Fibroblast of skin of left biceps (primary cell): ENCODE measurements at places on chromosomes 4 and X.

- peak; percentile 37 for DNase-seq
These were observed 63.2 kb downstream of the QDPR start for GRCh38 chr4:17448689-17449088.

DNA sequence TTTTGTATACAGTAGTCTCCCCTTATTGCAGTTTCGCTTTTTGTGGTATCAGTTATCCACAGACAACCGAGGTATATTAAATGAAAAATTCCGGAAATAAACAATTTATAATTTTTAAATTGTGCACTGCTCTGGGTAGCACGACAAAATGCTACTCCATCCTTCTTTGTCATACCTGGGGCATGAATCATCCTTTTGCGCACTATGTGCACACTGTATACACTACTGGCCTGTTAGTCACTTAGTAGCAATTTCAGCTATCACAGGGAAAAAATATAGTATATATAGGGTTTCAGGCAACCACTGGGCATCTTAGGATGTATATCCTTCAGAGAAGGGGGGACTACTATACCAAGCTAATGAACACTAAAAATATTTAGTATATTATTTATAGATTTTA is 198.8 kb upstream of the FAT4 start:
- peak; percentile 9 for DNase-seq

DNA sequence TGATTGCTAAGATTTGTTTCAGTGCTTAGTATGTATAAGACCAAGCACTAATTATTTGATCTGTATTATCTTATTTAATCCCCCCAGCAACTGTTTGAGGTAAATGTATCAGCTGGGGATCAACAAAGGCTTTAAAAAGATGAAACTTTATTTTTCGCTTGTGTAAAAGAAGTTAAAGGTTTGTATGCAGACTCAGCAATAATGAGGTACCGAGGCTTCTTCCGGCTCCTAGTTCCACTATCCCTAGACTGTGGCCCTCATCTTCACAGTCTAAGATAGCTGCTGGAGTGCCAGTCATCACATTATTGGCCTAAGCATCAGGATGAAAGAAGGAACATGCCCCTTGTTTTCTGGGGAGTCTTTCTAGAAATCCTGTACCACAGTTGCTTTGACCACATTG is 105.6 kb upstream of the SCML1 start:
- no peak for DNase-seq

- no peak for DNase-seq
These were observed 58.2 kb upstream of the WDFY3 start for GRCh38 chr4:85024671-85025070.

DNA sequence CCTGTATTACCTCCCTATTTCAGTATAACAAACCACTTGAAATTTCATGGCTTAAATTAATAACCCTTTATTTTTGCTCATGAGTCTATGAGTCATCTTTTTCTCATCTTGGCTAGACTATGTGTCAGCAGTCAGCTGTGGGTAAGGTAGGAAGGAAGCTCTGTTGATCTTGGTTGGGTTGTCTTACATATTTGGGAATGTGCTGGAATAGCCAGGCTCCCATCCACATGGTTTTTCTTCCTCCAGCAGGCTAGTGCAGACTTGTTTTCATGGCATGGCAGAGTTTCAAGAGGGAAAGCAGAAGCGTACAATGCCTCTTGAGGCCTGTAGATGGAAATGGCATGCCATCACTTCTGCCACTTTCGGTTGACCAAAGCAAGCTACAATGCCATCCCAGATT is 89.7 kb downstream of the LINC00632 start:
- DNase-seq = no peak

DNA sequence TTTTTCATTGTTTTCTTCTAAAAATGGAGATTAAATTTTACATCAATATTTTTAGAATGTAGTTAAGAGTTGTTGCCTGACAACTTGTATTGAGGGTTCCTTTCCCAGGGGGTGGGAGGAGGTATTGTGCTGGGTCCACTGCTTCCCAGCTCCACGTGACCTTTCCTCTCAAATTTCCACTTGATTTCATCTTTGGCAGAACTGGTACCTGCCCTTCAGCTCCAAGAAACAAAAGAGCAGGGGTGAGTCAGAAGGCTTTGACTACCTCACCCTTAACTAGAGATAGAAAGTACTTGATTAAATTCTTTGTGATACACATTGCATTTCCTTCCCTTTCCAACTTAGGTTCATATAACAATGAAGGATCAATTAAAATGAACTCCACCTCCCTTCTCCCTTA is 19.7 kb downstream of the TRIM2 start:
- DNase-seq = no peak

DNA sequence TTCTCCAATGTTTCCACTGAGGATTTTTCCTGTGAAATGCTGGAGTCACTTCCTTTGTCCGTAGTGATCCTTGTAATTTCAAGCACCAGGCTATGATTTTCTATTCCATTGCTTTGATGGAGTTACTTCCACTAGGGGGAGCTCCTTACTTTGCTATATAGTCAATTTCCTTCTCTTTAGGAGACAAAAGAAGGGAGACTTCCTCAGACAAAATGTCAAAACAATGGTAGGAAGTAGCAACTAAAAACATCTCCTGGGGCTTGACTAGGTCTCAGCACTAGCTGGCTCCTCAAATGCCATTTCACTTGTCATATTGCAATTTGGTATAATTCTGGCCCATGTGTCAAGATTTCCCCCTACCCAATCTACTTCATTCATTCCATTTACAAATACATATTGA is 24.1 kb downstream of the ZCCHC12 start:
- no peak for DNase-seq

DNA sequence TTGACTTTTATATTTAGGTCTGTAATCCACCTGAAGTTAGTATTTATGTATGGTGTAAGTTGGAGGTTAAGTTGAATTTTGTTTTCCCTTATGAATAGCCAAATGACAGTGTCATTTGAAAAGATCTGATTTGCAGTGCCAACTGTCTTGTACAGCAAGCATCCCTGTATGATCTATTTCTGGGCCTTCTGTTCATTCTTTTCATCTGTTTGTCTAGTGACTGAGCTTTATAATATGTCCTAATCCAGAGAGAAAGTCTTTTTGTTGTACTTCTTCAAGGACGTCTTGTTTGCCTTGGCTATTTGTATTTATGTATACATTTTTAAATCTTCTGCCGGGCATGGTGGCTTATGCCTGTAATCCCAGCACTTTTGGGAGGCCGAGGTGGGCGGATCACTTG is 39.6 kb downstream of the CDKL5 start:
- DNase-seq = no peak

DNA sequence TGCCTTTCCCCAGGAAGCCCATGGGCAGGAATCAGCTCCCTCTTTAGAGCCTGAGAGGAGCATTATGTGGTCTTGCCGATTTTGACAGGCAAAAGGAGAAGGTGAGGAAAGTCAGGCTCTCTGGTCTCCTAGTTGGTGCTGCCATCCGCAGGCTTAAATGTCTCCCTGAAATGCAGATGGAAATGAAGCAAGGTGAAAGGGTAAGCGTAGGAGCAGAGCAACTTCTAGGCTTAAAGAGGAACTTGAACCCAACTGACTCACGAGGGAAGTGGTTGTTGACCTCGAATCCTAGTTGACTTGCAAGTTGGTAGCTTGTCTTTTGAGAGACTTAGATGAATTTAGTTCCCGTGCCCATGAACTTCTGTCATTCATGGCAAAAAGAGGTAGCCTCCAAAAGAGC is 205.9 kb downstream of the PTTG2 start:
- DNase-seq = no peak

DNA sequence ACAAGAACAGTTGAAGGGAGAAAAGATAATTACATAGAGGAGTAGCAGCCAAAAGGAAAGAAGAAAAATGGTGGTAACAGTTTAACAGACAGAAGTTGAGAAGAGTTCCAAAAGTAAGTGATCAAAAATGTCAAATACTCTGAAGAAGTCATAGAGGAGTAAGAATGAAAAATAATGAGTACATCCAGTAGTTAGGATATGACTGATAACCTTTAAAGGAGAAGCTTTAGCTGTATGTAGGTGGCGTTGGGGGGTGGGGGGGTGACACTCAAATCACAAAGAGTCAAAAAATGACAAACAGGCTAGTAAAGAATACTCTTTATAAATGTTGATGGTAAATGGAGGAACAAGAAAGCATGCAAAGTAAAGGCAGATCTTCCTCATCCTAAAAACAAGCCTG is 40.6 kb downstream of the RAB33A start:
- no peak for DNase-seq

DNA sequence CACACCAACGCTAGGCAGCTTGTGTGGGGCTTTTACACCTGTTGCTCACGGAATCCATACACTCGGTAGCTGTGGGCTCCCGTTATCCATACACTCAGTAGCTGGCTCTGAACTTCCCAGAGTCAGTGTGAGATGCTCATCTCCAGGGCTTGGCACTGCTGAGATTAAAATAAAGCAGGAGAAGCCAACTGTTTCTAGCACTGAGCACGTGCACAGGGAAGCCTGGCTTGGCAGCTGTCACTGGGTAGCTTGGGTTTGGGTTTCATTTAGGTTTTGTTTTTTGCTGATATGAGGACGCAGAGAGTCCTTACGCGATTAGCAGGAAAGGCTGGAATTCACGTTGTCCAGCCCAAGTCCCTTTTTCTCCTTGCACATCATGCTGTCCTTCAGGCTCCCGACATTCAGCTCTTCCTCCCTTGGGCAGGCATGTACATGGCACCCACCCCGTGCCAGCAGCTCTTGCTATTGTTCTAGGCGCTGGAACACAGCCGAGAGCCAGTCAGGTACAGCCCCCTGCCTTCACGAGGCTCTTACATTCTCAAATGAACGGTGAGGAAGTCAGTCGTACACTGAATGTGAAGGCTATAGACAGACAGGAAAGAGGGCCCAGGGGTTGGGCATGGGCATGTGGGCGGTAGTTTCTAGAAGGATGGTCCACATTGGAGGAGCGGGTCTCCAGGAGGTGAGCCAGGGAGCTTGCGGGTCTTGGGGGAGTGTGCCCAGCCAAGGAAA is 25.9 kb downstream of the NSG1 start:
- DNase-seq = no peak

GRCh38 chr4:109622626-109623025 is 62.6 kb downstream of the MCUB start:
- DNase-seq = no peak

- DNase-seq = no peak
These were observed 424.5 kb upstream of the CTSO start for GRCh38 chr4:156378033-156378665.

GRCh38 chr4:87100168-87100567 is 120.2 kb downstream of the KLHL8 start:
- no peak for DNase-seq

- DNase-seq = no peak
These were observed 212.7 kb upstream of the FMR1 start for GRCh38 chrX:147699061-147699460.

DNA sequence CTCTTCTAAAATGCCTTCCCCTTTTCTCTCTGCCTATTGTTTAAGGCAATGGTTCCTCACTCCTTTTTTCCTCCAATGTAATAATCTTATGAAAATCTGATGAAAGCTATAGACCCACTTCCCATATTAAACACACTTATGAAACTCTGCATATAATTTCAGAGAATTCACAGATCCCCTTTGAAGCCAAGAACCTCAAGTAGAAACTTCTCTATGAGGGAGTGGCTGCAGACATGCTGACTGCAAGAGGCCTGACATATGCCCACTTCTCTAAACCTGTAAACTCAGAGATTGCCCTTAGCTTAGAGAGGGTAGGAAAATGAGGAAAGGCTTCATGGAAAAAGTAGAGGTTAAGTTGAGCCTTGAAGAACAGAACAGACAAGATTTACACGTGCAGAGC is 37.6 kb downstream of the TAB3 start:
- no peak for DNase-seq

DNA sequence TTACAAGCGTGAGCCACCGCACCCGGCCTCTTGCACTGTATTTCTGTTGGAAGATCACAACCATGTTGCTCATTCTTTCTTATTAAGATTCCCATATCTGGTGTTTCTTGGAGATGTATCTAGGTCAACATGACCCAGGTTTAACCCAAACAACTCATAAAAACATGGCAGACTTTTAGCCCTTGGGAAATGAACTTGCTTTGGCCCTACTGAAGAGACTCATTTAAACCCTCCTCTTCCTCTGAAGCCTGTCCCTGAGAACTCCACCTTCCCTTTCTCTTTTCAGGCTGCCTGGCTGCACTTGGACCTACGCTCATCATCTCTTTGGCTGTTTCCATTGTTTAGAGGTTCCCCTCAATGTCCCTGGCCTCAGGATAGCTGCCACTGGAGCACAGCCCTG is 22.8 kb upstream of the OPN1LW start:
- DNase-seq = no peak

DNA sequence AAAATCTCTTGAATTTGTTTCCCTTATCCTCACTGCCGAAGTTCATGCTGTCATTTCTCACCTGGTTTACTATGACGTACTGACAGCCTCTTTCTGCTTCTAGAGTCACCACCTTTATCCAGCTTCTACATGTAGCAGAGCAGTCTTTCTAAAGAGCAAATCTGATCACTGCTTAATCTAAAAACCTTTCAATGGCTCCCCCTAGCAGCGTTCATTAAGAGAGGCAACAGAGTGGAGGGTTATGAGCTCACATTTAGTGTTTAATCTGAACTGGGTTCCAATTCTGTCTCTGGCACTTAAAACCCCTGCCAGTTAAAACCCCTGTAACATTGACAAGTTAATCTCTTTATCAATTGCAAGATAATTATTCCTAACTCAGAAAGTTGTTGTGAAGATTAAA is 4.4 kb downstream of the RBPJ start:
- no peak for DNase-seq

DNA sequence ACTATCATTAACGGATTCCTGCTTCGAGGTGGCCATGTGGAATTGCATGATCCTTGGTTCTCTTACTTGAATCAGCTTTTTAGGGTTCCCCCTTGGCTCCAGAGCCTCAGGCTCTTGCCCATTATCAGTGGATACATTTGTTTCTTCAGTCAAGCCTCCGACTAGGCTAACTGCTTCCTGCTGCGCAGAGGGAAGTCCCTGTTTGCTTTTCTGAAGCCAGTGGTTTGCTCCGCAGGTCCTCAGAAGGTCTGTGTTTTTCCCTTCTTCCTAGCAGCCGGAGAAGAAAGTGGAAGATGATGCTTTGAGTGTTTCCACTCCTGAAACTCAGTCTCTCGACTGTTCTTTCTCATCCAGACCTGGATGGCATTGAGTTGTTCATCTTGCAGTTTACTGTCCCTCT is 20.6 kb downstream of the SRD5A3 start:
- no peak for DNase-seq

- peak; percentile 64 for DNase-seq
These were observed at the start of gene SYNPO2 for GRCh38 chr4:118888666-118889311. Gene SYNPO2, plus strand, starts transcription at chr4:118888854. Its CDS starts 183 bp downstream, at chr4:118889037.

- DNase-seq = no peak
These were observed 51.6 kb downstream of the GLRB start for GRCh38 chr4:157127571-157127970.

DNA sequence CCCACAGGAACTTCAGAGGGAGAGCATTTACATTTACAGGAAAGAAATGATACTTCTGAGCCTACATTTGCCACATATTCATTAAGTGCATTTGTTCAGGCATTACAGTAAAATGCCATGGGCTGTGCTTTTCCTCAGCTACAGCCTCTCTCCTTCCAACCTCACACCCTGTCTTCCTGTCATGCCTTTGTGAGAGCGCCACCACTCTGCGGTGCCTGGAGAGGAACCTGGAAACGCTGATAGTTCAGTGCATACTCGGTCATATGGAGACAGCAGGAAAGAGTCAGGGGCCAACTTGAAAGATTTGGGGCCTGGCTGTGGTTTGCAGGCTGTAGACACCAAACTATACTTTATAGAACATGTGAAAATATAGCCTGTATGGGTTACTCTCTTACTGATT is 40.5 kb downstream of the NFKB1 start:
- DNase-seq = no peak
